ENCODE measurements at places on chromosomes 12 and 14.

GRCh38 chr12:110796952-110797351 is 49.8 kb upstream of the CCDC63 start:
- DNase-seq = no peak

DNA sequence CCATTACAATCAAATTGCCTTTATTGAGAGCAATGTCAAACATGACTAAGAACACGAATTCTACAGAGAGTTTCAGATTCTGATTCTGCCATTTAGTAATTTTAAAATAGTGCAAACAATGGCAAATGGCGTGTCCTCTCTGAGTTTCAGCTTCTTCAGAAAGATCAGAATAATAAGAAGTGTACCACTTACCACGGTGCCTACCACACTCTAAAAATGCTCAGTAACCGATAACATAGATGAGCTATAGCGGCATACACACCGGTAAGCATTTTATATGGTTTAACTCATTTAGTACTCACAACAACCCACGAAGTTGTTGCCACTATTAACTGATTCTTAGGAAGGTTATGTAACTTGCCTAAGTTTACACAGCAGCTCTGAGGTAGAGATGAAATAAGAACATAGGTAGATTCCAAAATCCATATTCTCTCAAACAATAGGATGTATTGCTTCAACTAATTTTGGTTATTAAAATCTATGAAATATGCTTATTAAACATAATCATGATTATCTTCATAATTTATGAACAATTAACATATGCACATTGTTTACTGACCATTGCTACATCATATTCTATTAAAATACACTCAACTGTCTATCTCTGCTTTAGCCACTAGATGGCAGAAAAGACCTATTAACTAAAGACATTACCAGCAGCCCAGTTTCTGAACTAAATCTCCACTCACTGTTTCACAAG is 38.3 kb downstream of the SLC6A15 start:
- no peak for DNase-seq

- DNase-seq = no peak
These were observed 14.0 kb upstream of the NDUFA12 start for GRCh38 chr12:95017482-95017881.

- DNase-seq = no peak
These were observed 492.2 kb downstream of the FLRT2 start for GRCh38 chr14:86022031-86022629.

DNA sequence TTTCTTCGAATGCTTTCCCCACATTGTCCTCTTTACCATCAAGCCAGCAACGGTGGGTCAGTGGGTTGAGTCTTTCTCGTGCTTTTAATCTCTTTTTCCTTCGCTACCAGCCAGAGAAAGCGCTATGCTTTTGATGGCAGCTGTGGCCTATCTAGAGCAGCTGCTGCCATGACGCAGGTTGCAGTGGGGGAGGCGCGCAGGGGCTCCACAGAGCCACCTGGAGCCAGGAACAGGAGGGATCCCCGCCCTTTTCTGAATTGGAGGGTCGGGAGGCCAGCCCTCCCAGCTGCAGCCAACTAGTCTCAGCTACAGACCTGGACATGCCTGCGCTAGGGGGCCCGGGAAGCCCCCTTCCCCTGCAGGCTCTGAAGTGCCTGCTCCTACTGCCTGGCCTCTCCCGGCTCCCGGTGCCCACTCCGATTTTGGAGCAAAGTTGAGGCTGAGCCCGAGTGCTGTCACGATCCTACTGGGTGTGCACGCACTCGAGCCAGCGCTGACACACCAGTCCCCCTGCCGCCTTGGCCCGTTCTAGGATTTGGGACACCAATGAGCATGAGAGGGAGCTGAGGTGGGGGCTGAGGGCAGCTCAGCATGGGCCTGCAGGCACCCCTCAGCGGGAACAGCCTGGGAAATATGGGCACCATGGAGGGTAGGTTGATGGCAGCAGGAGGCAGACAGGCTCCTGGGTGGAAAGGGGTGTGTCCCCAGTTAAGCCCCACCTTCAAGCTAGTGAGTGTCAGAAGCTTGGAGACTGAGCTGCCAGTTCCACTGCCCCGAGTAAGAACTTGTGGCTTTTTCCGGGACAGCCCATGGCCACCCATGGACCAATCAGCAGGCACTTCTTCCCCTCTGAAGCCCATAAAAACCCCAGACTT is 784.2 kb downstream of the SLC6A15 start:
- peak; percentile 66 for DNase-seq

DNA sequence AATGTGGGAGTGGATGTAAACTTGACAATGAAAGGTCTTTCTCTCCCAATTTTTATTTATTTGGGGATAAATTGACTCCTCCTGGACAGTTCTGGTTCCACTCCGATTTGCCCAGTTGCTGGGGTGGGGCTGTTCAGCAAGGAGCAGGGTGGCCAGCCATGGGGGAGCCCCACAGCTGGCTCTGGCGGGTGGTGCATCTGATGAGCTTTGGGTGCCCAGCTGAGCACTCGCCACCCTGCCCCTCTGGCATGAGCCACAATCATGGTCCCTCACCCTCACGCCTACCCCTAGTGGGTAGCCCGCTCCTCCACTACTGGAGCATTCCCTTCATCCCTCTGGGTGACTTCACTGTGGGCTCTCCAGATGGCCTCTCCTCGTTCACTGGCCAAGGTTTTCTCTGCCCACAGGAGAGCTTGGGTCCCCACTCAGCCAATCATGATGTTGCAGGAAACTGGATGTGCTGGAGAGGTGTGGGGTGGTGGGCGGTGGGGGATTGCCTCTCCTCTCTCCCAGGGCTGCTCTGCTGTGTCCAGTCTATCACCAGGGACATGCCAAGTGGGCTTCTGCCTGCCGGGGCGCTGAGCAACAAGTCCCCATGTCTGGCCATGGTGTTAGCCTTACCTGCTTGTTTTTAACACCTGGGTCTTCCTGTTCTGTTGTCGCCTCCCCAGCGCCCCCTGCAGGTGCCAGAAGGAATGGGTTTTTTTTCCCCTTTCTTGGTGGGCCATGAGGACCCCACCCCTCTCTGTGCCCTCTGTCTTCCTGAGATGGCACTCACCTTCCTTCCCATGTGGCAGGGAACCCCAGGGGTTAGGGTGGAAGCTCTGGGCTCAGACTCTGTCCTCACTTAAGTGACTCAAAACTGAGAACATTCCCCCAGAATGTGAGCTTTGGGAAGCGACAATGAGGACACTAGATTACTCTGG is 3.4 kb downstream of the CYP46A1 start:
- no peak for DNase-seq
